KBM-7 (cell line): ENCODE measurements at places on chromosomes 3 and 15.

GRCh38 chr3:47225310-47225906 is 57.2 kb downstream of the KIF9 start:
- DNase-seq, result peak; percentile 71

DNA sequence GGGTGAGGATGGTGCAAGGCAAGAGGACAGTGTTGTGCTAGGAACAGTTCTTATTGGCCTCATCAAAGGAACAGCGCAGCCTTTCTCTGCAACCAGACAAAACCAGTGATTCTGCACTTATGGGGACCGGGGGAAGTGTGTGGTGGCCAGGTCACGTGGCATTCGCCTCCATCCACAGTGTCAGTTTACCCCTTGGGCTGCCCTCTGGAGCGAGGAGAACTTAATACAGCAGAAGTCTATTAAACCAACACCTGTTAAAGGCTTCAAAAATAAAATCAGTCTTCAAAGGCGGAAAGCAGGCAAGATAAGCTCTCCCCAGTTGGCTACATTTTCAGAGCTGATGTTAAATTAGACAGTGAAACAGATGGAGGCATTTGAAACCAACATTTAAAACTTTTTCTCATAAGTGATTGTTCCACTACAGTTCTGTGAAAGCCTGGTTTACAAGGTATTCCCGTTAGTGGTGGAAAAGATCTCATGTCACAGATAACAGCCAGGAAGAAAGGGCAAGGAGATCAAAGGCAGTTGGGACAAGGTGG is 75.2 kb downstream of the LRIG1 start:
- no peak for DNase-seq

DNA sequence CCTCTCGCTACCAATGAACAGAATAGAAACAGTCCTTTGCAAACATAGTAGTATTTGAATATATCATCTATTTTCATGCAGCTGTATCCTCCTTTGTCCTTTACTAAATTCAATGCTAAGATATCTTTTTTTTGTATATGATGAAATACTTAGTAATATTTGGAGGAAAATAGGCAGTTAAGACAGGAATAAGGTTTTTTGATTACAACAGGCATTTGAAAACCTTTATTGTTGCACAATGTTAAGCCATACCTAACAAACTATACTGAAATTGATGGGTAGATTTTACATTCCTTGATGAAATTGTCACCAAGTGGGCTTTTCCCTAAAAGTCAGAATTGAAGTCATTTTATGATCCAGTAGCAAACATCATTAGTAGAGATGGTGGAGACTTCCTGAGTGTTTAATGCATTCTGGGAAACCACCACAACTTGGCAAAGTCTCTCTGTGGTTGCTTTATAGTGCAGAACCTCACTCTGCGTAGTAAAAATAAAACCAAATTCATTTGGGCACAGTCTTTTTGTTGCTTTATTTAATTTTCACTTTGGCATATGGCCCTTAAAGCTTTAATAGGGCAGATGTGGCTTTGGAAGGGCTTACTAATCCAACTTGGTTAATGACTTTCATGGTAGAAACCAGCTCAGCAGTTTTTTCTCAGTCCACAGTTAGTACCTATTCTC is 216.0 kb downstream of the DIPK2A start:
- no peak for DNase-seq

DNA sequence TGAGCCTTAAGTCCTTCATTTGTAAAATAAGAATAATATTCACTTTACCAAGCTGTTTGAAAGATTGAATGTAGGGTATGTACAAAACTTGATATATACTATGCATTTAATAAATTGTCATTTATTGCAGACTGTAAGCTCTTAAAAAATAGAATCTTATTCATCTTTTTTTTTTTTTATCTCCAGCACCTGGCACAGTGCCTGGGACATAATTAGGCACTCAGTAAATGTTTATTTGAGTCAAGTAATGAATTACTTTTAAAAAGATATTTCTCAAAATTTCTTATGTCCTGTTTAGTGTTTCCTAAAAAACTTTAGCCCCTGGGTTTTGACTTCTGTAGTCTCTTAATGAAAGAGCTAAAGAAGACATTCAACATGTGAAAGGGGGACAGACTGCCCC is 71.7 kb downstream of the TOP2B start:
- no peak for DNase-seq

GRCh38 chr3:124206225-124207055 is 214.5 kb upstream of the ROPN1 start:
- DNase-seq, result no peak

GRCh38 chr3:6120786-6121185 is 740.1 kb upstream of the GRM7 start:
- no peak for DNase-seq
